ENCODE measurements at places on chromosomes 5 and 9. TPM values are rescaled to one million over a fixed set of nuclear protein-coding genes. Genes with fewer than 3 reads are reported as not detected.

SOX30 gene
- polyA plus RNA-seq, result not detected

TUSC1 gene
- 2.5 TPM for polyA plus RNA-seq

ARSI gene
- not detected for polyA plus RNA-seq

GADD45G gene
- 161 TPM for polyA plus RNA-seq

C9orf153 gene
- not detected for polyA plus RNA-seq

PRPF4 gene
- polyA plus RNA-seq, result 27.4 TPM

PRKAA1 gene
- polyA plus RNA-seq, result 66.9 TPM

PCDHAC2 gene
- 9.3 TPM for polyA plus RNA-seq

FOXD1 gene
- polyA plus RNA-seq, result not detected

CNTFR gene
- 19.0 TPM for polyA plus RNA-seq

NMRK1 gene
- 11.5 TPM for polyA plus RNA-seq

MLANA gene
- not detected for polyA plus RNA-seq

SH3RF2 gene
- polyA plus RNA-seq, result not detected

FOXD4L3 gene
- polyA plus RNA-seq, result not detected

NUDT12 gene
- polyA plus RNA-seq, result 22.8 TPM

SH3PXD2B gene
- polyA plus RNA-seq, result 18.7 TPM

COL15A1 gene
- 3.4 TPM for polyA plus RNA-seq

PCDHGA3 gene
- 0.26 TPM for polyA plus RNA-seq

Measured in neural cell (in vitro differentiated cells).